Tibial nerve (tissue), 4 donors: ENCODE measurements at places on chromosomes 4 and X. TPM values are rescaled to one million over a fixed set of nuclear protein-coding genes. Genes with fewer than 3 reads are reported as not detected.

- DNase-seq, result no peak
These were observed 223.8 kb downstream of the CPE start for GRCh38 chr4:165602621-165603020.

GRCh38 chr4:118850488-118851173 is 14.7 kb upstream of the SEC24D start:
- DNase-seq, result no peak

DNA sequence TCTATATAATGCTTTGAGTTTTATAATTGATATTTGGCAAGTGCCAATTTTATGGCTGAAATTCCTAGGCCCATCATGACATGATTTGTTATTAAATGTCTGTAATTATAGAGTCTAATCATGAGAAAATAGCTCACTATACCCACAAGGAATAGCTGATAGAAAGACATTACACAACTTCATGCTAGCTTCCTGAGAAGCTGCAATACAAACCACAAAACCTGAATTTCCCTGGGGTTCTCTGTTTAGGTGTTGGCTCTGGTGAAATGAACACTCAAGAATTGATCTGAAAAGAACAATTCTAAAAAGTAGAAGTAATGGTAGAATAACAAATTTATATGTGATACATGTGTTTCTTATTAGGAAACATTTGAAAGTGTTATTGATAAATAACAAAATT is 169.6 kb downstream of the GASK1B start:
- no peak for DNase-seq

DNA sequence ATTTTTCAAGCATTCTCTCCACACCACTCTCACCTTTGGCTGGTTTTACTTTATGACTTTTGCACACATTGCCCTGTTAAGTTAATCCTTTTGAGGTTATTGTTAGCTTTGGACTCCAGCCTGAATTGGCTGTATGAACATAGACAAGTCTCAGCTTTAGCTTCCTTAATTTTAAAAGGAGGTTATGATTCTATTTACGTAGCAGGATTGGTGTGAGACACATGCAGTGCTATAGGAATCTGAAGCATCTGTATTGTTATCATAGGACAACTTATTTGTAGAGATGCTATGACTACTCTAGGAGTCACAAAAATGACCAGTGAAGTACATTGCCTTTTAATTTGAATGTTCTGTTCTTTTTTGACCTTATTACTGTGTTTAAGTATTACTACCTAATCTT is 15.7 kb downstream of the PGAM4 start:
- no peak for DNase-seq

GRCh38 chr4:58275856-58276255 is 1165.7 kb upstream of the IGFBP7 start:
- no peak for DNase-seq

DNA sequence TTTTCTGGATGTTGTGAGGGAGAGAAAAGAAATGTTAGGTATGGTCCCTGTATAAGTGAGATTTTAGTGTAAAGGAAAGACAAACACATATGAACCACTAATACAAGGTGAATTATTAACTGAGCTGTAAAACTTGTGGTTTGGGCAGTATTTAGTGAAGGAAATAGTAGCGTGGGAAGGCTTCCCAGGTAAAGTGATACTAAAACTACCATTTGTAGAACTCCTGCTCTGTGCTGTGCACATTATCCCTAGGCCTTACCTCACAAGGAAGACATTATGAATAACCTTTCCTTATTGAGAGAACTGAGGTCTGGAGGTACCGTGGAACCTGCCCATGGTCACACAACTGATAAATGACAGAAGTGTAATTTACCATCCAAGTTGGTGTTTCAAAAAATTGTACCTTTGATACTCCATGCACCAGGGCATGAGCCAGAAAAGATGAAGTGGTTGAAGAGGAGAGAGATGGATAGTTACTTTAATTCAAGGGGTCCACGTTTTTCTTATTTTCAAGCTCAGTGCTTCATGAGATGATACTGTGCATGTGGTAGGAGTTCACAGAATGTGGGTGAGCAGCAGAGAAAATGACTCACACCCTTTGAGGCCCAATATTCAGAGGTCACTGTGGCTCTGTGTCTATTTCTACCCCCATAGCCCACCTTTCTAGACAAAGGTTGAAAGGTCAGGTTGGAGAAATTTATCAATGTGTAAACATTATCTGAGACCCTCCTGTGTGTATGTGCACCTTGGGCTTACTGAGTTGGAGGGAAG is 2.6 kb upstream of the VSIG4 start:
- DNase-seq, result no peak

GRCh38 chr4:37881811-37882210 is 9.1 kb upstream of the TBC1D1 start:
- no peak for DNase-seq

DNA sequence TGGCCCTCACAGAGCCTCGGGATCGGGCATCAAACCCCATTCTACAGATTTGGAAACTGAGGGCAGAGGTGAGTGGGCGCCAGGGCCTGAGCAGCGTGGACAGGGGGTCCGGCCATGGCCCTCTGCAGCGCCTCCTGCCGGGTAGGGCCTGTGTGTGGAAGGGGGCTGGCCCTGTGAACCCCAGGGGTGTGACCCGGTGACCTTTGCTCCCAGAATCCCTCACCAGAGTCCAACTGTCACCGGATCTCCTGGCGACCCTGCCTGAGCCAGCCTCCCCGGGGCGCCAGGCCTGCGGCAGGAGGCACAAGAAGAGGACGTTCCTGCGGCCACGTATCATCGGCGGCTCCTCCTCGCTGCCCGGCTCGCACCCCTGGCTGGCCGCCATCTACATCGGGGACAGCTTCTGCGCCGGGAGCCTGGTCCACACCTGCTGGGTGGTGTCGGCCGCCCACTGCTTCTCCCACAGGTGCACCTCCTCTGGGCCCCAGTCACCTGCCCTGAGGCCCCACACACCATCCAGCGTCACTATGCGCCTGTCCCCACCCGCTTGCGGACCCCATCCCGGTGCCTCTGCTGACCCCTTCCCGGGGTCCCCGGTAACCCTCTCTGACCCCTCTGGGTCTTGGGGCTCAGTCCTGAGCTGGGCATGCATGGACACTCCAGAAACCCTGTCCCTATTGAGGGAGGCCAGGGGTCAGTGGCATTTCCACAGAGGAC is 4.2 kb downstream of the HGFAC start:
- DNase-seq, result no peak

DNA sequence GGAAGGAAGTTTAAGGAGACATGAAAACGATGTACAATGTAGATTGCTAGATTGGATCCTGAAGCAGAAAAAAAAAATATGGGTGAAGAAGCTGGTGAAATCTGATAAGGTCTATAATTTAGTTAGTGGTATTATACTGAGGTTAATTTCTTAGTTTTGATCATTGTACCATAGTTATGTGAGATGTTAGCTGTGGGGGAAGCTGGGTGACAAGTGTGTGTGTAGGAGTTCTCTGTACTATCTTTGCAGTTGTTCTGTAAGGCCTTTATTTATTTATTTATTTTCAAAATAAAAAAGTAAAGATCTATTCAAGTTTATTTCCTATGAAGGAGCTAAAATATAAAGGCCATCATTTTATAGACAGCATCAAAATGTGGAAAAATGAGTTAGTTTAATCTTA is 12.5 kb upstream of the EXOC1 start:
- no peak for DNase-seq

- DNase-seq, result no peak
These were observed 2691.0 kb downstream of the PCDH7 start for GRCh38 chr4:33411182-33411581.

DNA sequence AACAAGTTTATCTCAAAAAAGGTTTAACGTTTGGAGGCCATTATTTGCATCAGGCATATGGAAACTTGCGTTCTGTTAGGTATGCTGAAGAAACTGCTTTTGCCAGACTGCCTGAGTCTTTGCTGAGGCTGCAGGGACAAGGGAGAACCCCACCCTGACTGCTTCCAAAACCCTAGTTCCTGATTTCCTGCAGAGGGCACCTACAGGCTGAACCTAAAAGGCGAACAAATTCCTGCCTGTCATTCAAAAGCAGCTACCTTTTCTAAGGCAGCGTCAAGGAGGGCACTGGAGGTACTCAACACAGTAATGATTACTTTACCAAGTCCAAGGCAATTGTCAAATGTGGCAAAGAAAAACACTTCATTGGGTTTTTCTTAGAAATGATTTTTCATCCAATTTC is 578 bp upstream of the CORIN start:
- DNase-seq, result no peak

- no peak for DNase-seq
These were observed 4.2 kb upstream of the ZNF157 start for GRCh38 chrX:47366041-47366722.

DNA sequence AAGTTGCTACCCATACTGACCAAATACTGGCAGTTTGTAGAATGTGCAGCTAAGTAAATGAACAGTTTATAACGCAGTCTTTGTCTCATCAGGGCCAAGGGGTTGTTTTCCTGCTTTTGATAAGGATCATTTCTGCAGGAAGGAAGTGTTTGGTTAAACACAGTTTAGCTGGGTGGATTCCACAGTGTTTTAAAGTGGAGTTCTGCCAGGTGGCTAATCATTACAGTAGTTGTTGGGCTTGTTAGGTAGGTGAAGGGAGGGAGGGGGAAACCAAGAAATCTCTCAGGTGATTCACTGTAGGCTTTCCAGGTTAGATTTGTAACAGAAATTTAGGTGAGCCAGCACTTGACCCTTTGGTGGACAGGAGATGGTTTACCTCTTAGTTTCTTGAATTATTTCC is 58.1 kb downstream of the FNIP2 start:
- DNase-seq, result no peak

- no peak for DNase-seq
These were observed 68.9 kb downstream of the PCDH19 start for GRCh38 chrX:100341142-100341510.

DNA sequence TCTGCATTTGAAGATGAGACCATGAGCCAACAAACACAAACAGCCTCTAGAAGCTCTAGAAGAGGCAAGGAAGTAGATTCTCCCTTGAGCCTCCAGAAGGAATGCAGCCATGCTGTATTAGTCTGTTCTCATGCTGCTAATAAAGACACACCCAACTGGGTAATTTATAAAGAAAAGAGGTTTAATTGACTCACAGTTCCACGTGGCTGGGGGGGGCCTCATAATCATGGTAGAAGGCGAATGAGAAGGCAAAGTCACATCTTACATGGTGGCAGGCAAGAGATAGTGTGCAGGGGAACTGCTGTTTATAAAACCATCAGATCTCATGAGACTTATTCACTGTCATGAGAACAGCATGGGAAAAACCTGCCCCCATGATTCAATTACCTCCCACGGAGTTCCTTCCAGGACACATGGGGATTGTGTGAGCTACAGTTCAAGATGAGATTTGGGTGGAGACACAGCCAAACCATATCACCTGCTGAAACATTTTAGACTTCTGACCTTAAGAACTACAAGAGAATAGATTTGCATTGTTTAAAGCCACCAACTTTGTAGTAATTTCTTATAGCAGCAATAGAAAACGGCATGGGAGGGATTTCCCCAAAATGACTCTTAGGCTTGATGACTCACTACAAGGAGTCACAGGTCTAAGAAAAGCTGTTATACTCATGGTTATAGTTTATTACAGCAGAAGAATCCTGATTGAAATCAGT is 284.4 kb upstream of the SFRP2 start:
- no peak for DNase-seq

DNA sequence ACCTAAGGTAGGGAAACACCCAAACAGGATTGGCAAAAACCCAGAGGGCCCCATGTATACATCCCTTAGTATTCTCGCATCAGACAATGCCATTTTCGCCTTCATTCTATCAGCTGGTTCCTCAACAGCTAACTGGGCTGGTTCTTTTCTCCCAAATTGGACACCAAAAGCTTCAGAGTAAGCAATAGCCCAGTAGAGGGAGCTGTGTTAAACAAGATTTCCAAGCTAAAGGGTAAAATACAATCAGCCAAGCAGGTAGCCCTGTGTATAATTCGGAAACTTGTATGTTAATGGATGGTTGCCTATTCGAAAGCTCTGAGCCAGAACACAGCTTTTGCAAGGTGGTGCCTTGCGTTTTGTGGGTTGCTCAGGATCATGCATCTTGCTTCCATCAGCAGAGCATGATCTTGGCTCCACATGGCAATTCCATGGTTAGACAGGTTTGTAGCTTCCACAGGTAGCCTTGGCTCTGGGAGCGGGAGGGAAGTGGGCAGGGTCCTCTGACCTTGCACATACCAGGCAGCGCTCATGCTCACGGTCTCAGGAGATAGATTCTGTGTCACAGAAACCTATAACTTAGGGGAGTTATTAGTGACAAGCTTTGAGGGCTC is 115.2 kb upstream of the LNX1 start:
- no peak for DNase-seq

DNA sequence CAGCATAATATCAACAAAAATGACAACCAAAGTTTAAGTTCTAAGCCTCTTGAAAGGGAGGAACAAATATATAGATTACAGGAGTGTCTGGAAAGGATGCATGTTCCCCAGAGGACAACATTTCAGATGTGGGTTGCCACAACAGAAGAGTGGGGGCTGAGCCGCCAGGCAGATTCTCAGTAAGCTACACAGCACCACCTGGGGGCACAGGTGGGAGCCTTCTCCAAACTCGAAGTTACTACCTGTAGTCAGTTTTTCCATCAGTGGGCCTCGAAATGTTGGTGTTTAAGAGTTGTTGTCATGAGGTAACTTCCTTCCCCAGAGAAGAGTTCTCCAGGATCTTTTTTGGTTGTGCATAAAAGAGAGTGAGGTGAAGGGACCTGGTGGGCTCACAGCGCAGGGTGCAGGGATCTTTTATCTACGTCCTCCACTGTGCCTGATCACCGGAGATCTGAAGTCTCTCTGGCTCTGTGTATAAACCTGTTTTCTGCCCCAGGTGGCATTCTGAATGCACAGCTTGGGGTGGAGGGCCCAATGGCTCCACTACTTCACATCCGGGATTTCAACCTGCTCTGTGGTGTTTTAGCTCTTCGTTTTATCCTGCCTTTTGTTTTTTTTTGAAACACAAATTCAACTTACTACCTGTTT is 58.4 kb upstream of the STS start:
- no peak for DNase-seq

DNA sequence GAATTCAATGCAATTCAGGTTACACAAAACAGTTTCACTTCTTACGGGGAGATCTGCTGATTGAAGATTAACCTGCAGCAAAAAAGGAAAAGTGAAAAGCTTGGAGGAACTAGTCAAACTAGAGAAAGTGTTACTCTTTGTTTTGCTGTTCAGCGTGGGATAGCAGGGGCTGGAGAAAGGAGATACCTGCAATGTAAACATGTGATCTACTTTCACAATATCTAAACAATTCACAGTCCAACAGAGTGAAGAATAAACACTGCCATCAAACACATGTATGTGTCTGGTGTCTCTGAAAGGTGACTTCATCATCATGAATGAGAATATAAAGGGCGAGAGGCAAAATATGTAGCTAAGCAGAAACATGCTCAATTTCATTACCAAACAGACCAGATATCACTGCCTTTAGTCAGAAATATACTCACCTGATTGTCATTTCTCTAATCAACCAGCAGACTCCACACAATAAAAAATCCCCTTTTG is 26.4 kb downstream of the NIPAL1 start:
- DNase-seq, result no peak

GRCh38 chr4:159046683-159047082 is 56.2 kb upstream of the RAPGEF2 start:
- DNase-seq, result no peak

GRCh38 chr4:57157596-57158137 is 47.5 kb upstream of the IGFBP7 start:
- no peak for DNase-seq

Gene SLC16A2
- total RNA-seq, result 9.2 TPM

Gene MAGEB17
- total RNA-seq, result not detected

Gene DYNLT3
- total RNA-seq, result 26.9 TPM

Gene MID1
- total RNA-seq, result 6.7 TPM

Gene ARMCX1
- total RNA-seq, result 34.3 TPM

Gene CSAG3
- total RNA-seq, result not detected
